Stimulated activated CD8-positive, alpha-beta memory T cell treated with anti-CD3 and anti-CD28 coated beads, Interleukin-12 subunit alpha, Interleukin-12 subunit beta, amount 100 ng/mL, for 4 hours (primary cell): ENCODE measurements at places on chromosomes 6 and 20.
A peak's percentile ranks its signal among the peaks of the same experiment; 100 is the strongest.

DNA sequence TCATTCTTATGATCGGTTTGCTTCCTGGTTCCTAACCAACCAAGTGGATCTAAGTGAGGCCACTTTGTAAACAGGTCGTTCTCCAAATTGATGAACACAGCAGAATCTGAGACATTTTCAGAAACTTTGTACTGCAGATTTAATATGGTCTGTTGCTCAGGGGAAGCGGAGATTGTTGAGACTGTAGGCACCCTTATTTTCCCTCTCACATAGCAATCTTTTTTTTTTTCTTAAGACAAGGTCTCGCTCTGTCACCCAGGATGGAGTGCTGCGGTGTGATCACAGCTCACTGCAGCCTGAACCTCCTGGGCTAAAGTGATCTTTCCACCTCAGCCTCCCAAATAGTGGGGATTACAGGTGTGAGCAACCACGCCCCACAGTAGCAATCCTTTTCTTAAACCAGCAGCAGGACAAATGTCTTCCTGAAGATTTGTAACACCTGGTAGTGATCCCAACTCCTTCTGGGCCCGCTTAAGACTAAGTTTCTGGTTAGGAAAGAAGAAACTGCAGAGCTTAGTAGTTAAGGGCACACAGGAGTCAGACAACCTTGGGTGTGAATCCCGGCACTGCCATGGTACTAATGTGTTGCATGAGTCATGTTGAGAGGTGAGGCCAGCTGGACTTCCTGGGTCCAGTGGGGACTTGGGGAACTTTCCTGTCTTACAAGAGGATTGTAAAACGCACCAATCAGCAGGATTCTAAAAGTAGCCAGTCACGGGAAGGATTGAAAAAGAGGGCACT is 48.4 kb upstream of the EZR start:
- no peak for DNase-seq

DNA sequence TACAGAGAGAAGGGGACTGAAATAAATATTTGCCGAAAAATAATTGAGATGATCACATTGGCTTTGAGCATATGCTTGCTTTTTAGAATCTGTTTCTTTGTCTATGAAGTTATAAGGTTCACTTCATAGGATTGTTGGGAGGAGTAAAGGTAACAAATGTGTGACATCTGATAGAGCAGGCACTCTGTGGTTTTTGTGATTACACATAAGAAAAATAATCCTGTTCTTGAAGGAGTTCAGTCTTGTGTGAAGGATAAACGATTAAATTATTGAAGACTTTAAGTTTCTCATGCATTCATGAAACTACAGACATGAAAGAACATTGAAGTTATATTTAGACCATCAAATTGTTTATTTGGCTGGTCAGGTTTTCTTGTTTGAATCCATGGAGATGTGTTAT is 45.0 kb downstream of the QKI start:
- DNase-seq, result no peak

GRCh38 chr6:33015798-33016197 is 6.4 kb upstream of the HLA-DOA start:
- DNase-seq, result no peak

DNA sequence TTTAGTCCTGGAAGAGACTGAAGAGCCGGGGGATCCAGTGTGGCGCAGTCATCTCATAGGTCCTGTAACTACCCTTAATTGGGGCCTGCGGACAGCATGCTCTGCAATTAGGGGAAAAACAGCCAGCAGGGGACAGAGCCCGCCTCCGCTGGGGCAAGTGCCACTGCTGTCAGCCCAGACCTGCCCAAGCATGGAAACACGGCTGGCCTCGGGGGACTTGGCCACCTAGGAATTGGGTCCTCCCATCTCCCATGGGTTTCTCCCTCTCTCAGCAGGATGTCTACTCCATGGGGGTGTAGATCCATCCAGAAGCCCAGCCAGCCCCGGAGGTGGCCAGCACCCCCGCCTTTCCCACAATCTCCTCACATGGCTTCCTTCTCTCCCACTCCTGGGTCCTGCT is 3.6 kb downstream of the GHRH start:
- DNase-seq, result no peak

DNA sequence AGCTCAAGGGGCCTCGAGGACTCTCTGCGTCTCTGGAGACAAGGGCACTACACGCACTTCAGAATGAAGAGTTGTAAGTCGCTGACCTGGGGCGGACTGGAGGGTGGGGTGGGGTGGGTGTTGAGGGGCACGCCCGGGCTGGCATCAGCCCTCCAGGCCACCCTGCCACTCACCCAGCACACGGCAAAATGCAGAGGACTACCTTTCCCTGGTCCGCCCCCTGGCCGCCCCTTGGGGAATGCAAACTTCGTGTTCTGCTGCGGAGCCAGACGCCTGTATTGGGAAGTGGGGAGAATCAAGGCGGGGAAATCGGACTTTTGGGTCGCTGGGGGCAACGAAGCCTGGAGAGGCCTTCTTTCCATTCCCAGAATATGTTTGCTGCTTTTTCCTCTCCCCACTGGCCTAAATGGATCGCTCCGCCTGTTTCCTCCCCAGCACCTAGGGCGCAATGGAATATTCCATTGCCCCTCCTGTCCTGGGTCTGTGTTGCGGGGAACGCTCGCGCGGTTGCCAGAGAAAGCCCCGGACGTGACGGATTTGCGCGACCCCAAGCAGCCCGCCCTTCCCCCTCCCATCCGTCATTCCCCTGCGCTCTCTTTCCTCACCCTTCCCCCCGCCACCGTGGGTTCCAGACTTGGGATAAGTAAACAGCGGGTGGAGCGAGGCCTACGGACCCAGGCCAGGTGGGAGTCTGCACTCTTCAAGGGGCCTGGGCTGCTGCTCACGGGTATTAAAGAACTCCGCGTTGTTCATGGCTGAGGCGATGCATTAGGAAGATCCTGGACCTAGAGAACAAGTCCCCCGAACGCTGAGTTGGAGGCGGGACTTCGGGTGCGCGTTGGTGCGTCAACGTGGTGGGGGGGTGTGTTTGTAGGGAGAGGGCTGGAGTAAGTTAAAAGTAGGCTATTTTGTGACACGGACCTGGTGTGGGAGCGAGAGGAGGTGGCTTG is at the start of gene PPT2:
TSS of gene PPT2 (plus strand) at position 578 of the 950 bp plus-strand sequence. CDS start 454 bp downstream, outside the sequence.
- peak; percentile 54 for DNase-seq
